ENCODE measurements at places on chromosomes 7 and 10. TPM values are rescaled to one million over a fixed set of nuclear protein-coding genes. Genes with fewer than 3 reads are reported as not detected.

DNA sequence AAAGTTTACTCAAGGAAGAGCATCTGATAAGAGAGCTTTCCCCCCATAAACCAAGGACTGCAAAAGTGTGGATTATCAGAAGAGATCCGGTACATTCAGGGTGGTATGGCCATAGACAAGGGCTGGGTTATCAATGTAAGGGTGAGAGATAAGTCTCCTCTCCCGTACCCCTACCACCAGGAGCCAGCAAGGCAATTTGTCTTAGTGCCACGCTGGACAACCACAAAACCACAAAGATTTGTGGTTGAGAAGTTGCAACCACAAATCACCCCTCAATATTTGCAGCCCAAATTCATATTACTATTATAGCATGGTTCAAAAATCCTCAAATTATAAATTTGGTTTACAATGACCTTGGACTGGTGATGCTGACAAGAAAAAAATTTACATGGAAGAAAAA lies 2.3 kb upstream of the ZSCAN25 start:
- DNase-seq, result no peak

- DNase-seq, result no peak
These were observed 150.3 kb downstream of the POLR1F start for GRCh38 chr7:19558527-19558926.

DNA sequence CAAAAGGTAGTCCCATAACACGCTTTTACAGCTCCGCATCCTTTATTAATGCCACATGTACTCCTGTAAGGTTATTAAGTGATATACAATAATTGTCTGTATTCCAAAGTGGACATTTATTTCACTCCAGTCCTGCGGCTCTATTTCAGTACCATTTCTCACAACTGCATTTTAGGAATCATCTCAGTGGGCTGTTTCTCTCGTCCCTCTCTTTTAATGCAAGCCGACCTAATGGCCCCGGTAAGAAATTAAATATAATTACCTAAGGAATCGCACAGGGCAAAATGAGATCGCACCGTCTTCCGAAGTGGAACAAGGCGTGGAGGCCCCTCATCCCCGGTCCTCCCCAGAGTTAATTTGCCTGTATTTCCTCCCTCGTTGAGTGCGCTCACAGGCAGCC lies 216.5 kb downstream of the RAB11FIP2 start:
- DNase-seq, result no peak

DNA sequence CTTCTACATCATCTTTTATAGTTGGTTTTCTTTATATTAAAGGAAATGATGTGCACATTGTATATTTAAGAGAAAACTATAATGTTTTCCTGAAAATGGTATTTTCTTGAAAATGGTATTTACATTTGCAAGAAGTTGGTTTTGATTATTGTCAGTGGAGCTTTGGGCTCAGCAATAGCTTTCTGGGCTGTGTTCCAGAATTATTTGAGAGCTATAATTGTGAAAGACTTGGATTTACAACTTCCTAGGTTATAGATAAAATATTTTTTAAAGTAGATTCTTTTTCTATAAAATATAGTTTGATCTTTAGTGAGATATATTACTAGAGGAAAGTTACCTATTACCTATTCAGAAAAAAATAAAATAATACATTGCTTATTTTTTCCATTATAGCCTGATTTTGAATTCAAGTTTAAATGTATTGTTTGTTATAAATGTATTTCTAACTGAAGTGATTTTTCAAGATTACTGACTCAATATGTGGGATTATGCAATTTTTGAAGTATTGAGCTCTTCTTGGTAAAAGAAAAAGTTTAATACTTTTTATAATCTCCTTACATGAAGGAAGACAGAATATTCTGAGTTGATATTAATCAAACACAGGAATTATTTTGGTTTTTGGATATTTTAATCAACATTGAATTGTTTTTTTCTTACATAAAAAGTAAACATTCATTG lies 20.2 kb downstream of the GNAI1 start:
- DNase-seq, result no peak

The HABP2 gene
- not detected for total RNA-seq

- DNase-seq, result peak; percentile 58
These were observed 1.7 kb downstream of the SCRN1 start for GRCh38 chr7:29987811-29988317.

DNA sequence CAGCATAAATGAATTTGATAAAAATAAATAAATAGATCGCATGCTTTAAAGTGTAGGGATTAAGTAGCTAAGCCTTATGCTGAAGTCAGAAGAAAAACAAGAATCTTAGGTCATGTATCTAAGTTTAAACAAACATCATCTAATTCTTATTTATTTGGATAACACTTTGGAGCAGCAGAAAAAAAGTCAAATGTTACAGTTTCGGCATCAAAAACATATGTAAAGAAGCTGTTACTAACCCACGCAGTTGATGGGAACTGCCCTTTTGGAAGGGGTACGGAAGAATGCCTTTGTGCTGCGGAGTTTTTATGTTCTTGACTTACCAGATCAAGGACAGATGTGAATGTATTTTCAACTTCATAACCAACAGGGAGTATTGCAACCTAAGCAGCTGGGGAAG lies 37.3 kb upstream of the HABP2 start:
- DNase-seq, result no peak

GRCh38 chr7:7505915-7506314 lies 29.8 kb downstream of the COL28A1 start:
- DNase-seq, result no peak

The ANKRD22 gene
- total RNA-seq, result 8.9 TPM

DNA sequence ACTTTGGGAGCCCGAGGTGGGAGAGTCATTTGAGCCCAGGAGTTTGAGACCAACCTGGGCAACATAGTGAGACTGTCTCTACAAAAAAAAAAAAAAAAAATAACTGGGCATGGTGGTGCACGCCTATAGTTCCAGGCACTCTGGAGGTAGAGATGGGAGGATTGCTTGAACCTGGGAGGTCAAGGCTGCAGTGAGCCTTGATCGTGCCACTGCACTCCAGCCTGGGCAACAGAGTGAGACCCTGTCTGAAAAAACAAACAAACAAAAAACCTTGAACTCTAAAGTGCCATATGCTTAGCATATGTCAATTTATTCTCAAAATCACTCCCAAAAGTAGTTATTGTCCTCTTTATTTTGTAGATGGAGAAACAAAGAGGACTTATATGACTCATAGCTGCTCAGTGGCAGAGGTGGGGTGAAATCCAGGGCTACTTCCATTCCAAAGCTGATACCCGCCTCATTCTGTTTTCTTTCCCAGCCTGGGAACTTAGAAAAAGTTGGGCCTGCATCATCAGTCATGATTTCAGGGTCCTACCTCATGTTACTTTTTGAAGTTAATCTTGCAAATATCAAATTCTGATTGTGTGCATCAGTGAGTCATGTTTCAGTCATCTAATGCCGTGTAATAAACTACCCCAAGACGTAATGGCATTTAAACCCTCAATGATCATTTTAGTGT lies 13.3 kb downstream of the DHTKD1 start:
- no peak for DNase-seq

GRCh38 chr7:147803151-147803550 lies 787.4 kb upstream of the C7orf33 start:
- DNase-seq, result no peak

The RPEL1 gene
- not detected for total RNA-seq

The ZNF736 gene
- 28.8 TPM for total RNA-seq

- no peak for DNase-seq
These were observed 1.3 kb downstream of the HOXA1 start for GRCh38 chr7:27094304-27095049.

DNA sequence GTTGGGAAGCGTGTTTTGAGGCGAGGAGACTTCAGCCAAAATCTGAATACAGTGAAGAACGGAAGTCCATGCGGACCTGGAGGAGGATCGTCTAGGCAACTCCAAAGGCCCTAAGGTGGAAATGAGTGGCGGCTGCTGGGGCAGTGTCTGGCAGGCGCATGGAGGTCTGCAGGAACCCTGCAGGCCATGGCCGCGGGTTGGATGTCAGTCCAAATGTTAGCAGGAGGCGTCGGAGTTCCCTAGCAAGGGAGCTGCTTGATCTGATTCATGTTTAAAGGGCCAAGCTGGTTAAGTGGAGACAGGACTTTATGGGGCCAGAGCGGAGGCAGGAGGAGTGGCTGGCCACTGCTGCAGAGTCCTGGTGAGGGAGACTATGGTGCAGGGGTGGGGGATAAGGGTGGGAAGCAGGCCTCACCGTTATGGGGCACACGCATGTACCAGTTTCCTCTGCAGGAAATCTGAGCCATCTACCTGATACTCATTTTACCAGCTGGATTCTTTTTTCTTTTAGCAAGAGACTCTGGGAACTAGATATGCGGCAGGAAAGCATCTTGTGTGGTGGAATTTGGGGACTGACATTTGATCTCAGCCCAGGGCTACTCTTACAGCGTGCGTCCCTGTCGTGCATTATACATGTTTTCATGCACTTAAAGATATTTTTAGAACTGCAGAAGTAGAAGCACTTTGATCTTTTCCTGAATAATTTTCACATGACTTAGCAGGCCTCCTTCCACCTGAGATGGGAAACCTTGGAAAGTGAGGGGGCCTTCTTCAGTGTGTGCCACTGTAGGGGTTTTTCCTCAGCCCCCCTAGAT lies 6.6 kb upstream of the REPIN1 start:
- no peak for DNase-seq

- DNase-seq, result no peak
These were observed 227.1 kb downstream of the AUTS2 start for GRCh38 chr7:69825113-69825972.

DNA sequence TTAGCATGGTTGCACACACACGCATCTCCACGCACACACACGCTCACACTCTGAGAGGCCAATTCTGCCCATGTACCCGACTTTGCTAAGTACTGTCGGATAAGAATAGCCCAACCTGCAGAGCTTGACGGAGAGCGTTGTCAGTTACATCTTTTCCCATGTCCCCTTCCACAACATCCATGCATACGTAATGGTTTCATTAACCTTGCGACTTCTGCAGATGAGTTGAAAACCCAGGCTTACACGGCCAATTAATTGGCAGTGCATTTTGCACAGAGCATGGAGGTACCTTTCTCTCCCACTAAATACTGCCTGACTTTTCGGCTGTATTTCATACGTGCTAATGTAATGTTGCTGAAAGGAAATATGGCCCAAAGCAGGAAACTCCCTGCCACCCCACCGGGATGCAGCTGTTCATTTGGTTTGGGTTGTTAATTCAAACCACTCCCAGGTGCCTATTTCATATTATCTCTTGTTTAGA lies 291.2 kb upstream of the HABP2 start:
- DNase-seq, result no peak

The KAZALD1 gene
- total RNA-seq, result 15.1 TPM

DNA sequence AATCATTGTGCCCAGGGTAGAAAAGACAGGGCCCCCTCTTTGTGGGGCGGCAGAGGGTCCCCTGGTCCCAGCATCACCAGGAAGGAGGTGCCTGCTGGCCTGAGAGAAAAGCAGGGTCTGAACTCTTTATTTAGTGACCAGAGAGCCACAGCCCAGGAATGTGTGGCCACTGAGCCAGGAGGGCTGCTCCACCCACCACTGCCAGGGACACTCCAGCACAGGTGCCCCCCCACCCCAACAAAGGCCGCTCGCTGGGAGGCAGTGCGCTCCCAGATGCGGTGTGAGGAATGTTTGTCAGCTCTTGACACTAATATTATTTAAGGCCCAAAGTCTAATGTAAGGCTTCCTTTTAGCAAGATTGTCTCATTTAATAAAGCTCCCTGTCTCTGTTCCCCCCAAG lies 59.6 kb upstream of the ZMIZ1 start:
- no peak for DNase-seq

DNA sequence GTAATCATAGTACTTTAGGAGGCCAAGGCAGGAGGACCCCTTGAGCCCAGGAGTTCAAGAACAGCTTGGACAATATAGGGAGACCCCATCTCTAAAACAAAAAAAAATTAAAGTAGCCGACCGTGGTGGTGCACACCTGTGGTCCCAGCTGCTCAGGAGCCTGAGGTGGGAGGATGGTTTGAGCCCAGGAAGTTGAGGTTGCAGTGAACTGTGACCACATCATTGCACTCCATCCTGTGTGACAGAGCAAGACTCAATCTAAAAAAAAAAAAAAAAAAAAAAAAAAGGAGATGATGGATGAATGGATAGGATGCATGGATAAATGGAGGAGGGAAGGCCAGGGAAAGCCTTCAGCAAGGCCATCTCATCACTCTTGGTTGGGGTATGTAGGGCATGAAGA lies 33.4 kb upstream of the BMPR1A start:
- no peak for DNase-seq

- no peak for DNase-seq
These were observed 6.9 kb downstream of the ATP5MF start for GRCh38 chr7:99459087-99459486.

The TMEM236 gene
- 1.9 TPM for total RNA-seq

The AKR1D1 gene
- total RNA-seq, result not detected

DNA sequence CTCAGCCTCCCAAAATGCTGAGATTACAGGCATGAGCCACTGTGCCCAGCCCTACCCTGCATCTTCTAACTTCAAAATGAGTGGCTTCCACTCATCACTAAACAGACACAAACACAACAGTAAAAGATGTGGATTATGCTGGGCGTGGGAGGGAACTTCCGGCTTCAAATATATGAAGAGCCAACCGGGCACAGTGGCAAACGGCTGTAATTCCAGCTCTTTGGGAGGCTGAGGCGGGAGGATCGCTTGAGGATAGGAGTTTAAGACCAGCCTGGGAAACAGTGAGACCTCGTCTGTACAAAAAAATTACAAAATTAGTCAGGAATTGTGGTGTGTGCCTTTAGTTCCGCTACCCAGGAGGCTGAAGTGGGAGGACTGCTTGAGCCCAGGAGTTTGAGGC lies 92.2 kb upstream of the GNA12 start:
- peak; percentile 28 for DNase-seq

DNA sequence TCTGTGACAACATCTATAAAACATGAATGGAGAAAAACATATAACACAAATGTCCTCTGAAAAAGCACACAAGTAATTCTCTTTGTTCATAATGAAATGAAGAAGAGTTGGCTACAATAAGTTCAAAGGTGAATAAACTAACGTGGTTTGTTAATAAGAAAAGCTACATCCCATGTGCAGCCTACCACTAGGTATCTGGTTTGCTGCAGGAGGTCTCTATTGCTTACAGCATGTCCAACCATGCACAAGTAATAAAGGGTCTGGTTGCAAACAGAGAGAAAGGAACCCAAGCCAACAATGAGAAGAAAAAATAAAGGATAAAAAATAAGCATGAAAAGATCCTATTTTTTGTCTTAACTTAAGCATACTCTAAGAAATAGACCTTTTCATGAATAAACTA lies 139.2 kb downstream of the CHCHD3 start:
- no peak for DNase-seq

DNA sequence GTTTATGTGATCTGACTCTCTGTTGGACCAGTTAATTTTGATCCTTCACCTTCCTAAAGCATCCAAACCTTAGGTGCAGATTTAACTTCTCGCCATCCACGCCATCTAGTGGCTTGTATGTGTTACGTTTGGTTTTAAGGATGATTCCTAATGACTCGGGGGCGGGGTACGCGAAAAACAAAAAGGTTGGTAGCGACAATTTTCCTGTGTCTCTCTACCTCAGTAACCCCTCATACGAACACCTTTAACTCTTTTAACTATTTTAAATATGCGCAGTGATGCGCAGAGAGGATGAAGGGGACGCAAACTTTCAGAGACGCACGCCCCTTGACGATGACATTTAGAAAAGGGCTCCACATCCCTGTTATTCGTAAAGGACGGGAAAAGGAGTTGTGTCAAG lies 714 bp upstream of the KCND2 start:
- DNase-seq, result no peak

- no peak for DNase-seq
These were observed 348.5 kb downstream of the TCERG1L start for GRCh38 chr10:130963052-130963393.

All from spleen (tissue), 13 donors.